Stimulated activated CD4-positive, alpha-beta T cell treated with anti-CD3 and anti-CD28 coated beads, Interleukin-4, amount 100 ng/mL, for 1 hour (primary cell): ENCODE measurements at places on chromosomes 11 and 22.

DNA sequence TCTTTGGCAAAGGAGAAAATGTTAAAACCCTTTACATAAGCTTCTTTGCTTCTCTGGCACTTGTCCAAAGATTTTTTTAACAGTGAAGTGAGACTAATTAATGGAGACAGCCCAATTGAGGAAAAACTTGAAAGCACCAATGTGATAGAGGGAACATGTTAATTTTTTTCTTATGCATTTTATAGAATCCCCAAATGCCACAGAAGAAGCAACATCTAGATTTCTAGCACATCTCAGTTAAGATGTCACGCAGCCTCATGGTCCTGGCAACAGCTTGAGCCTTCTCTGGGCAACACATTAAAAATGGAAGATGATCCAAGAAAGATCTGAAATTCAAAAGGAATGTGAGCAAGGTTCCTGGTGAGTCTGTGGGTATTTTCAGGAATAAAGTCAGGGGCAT is 48.5 kb downstream of the PACSIN2 start:
- DNase-seq = no peak

DNA sequence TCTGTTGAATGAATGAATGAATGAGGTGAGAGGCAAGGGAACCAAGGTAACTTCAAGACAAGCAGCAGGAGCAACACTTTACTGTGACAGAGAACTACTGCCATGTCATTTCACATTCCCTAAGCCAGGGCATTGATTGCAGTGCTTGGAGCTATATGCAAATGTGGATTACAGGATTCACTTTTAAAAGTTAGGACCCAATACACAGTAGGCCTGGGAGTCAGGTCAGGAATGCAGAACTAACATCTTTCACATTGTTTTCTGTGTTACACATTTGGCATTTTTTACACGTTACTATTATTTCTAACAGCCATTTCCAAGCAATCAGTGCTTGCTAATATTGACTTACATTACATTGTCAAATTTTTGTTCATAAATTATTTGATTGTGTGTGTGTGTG is 26.2 kb upstream of the ME3 start:
- no peak for DNase-seq

- DNase-seq = no peak
These were observed 100.7 kb downstream of the MAML2 start for GRCh38 chr11:96242191-96242847.

GRCh38 chr11:2688381-2689231 is 11.2 kb downstream of the KCNQ1OT1 start:
- no peak for DNase-seq

GRCh38 chr22:36865346-36865745 is 4.5 kb downstream of the NCF4 start:
- DNase-seq = no peak

DNA sequence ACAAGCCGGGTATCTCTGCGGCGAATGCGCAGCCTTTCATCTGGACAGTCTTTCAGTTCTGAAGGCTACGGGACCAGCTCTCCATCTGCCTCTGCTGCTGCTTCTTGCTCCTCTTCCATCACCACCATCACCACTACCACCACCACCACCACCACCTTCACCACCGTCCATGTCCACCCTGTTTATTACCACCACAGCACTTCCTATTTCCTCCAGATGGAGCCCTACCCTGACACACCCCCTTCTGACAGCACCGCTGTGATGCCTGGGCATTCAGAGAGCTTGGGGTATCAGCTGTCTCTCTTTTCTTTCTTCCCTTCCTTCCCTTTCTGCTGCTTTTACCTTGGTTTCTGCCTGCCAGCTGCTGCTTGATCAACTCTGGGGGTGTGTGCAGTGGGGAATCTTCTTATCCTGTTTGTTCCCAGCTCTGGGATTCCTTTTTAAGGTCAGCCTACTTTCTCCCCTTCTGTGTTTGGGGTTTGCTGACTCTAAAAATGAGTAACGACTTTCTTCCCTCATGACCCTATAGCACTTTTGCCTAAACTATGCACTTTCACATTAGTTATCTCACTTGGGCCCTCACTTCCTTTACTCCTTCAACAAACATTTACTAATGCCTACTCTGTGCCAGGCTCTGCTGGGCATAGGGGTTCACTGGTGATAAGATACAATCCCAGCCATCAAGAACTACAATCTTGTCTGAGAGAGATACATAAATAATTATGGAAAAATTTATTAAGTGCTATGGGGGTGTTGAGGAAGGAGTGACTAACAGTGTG is 7.8 kb upstream of the RRM1 start:
- DNase-seq = no peak

- peak; percentile 27 for DNase-seq
These were observed at the start of gene B3GAT1 for GRCh38 chr11:134412203-134413042. B3GAT1 (minus strand) TSS chr11:134412242; CDS start chr11:134387659, 24,583 bp downstream.
